Thoracic aorta (tissue), 2 donors: ENCODE measurements at places on chromosomes 7 and 10.

GRCh38 chr7:116843378-116843777, 19.0 kb upstream of the CAPZA2 start:
- peak overlapping the region; percentile 70 for H3K4me3 ChIP-seq
- H3K36me3 ChIP-seq = no peaks in the 10 kb centered on the region
- peak overlapping the region; percentile 50 for H3K27ac ChIP-seq
- no peaks in the 10 kb centered on the region for H3K4me1 ChIP-seq
- no peak for DNase-seq
- H3K27me3 ChIP-seq = no peaks in the 10 kb centered on the region

DNA sequence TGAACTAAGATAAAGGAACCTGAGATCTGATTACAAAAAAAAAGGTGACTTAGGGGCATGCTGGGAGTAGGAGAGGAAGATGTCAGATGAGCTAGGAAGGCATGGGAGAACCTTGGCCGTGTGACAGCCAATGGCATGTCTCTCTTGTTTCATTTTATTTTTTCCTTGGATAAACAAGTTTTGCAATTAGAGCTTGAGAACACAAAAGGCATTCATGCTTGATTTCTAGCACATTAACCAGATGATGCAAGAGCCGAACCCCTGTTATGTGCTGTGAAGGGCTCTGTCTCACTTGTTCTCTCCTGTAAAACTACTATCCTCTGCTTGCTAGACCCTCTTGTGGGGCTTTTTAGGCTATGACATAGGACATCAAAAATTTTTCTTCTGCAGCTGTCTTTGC, 134.3 kb upstream of the ASAH2 start:
- peaks cover 12% of the 10 kb centered on the region for H3K4me1 ChIP-seq
- no peaks in the 10 kb centered on the region for H3K27me3 ChIP-seq
- no peak overlapping the region for H3K27ac ChIP-seq
- H3K36me3 ChIP-seq = no peaks in the 10 kb centered on the region
- DNase-seq = no peak

- DNase-seq = no peak
- H3K4me3 ChIP-seq = no peak overlapping the region
- no peaks in the 10 kb centered on the region for H3K36me3 ChIP-seq
- no peaks in the 10 kb centered on the region for H3K4me1 ChIP-seq
- no peaks in the 10 kb centered on the region for H3K27me3 ChIP-seq
Measured at GRCh38 chr7:83338277-83338950, 175.7 kb upstream of the PCLO start.

DNA sequence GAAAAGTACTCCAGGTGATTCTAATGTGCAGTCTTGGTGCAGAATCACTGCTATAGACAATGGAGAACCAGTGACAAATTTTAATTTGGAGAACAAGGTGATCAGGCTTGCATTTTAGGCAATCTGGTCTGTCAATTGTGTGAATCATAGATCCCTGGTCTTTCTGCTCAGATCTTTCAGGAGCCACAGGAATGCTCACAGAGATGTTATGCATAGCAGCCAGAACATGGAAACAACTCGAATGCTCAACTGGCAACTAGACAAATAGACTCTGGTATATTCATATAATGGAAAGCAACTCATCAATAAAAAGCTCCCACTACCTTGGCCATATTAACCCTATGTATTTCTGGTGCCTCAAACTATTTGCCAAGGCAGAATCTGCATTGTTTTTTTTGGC, 209.1 kb downstream of the PHF14 start:
- H3K36me3 ChIP-seq = no peaks in the 10 kb centered on the region
- no peak overlapping the region for H3K4me3 ChIP-seq
- H3K27ac ChIP-seq = no peak overlapping the region
- no peaks in the 10 kb centered on the region for H3K27me3 ChIP-seq
- no peak for DNase-seq

DNA sequence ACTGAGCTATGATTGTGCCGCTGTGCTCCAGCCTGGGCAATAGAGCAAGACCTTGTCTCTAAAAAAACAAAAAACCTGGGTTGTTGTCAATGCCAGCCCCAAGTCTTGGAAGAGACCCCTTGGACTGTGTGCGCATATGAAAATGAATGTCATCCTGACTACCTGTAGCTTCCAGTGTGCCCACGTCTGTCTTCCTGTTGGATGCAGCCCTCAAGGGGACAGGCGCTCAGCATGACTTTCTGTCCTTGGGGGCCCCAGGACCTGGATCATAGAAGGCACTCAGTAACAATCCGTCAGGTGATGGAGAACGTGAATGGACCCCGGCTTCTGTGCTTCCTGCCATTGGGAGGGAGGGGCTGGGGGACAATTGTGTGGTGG, 9.0 kb downstream of the PRF1 start:
- no peak overlapping the region for H3K4me3 ChIP-seq
- H3K4me1 ChIP-seq = no peaks in the 10 kb centered on the region
- H3K27ac ChIP-seq = no peak overlapping the region
- H3K27me3 ChIP-seq = no peaks in the 10 kb centered on the region
- no peak for DNase-seq

DNA sequence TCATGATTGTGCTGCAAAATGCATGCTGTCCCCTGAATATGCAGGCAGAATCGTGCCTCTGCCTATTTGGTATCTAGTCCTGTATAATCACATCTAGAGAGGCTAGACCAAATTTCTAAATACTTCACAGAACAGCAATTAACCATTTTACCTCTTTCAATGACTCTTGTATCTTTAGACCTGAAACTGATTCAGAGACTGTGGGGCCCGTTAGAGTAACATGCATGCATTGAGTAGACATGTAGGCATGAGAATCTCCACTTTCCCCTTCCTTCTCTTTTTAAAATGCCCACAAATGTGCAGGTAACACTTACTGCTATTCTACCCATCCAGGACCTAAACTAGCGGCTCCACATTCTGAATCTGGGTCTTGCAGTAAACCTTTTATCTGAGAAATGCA, 8.8 kb downstream of the ZNF92 start:
- H3K4me3 ChIP-seq = no peak overlapping the region
- H3K36me3 ChIP-seq = peaks cover 3% of the 10 kb centered on the region
- H3K27ac ChIP-seq = no peak overlapping the region
- H3K27me3 ChIP-seq = no peaks in the 10 kb centered on the region

GRCh38 chr7:16986755-16987154, 105.0 kb upstream of the AGR3 start:
- no peak overlapping the region for H3K27ac ChIP-seq
- H3K27me3 ChIP-seq = no peaks in the 10 kb centered on the region
- no peak overlapping the region for H3K4me3 ChIP-seq
- DNase-seq = no peak

- no peak overlapping the region for H3K27ac ChIP-seq
- no peaks in the 10 kb centered on the region for H3K4me1 ChIP-seq
- H3K4me3 ChIP-seq = no peak overlapping the region
- no peaks in the 10 kb centered on the region for H3K27me3 ChIP-seq
- H3K36me3 ChIP-seq = no peaks in the 10 kb centered on the region
Measured at GRCh38 chr7:23220690-23221305, 25.8 kb upstream of the GPNMB start.

DNA sequence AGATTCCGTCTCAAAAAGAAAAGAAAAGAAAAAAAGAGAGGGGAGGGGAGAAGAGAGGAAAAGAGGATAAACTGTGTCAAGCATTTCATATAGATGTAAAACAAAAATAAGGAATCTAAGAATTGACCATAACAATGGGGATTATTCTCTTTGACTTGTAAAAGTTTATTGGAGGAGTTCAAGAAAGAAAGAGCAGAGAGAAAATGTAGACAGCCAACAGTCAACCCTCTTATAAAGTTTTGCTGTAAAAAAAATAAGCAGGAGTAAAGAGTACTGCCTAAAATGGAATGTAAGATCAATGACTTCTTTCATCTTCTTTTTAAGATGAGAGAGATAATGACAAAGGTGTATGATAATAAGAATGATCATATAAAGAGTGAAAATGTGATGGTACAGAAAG, 87.9 kb downstream of the SNX13 start:
- H3K36me3 ChIP-seq = peaks cover 6% of the 10 kb centered on the region
- no peak overlapping the region for H3K27ac ChIP-seq
- no peak for DNase-seq
- no peak overlapping the region for H3K4me3 ChIP-seq

DNA sequence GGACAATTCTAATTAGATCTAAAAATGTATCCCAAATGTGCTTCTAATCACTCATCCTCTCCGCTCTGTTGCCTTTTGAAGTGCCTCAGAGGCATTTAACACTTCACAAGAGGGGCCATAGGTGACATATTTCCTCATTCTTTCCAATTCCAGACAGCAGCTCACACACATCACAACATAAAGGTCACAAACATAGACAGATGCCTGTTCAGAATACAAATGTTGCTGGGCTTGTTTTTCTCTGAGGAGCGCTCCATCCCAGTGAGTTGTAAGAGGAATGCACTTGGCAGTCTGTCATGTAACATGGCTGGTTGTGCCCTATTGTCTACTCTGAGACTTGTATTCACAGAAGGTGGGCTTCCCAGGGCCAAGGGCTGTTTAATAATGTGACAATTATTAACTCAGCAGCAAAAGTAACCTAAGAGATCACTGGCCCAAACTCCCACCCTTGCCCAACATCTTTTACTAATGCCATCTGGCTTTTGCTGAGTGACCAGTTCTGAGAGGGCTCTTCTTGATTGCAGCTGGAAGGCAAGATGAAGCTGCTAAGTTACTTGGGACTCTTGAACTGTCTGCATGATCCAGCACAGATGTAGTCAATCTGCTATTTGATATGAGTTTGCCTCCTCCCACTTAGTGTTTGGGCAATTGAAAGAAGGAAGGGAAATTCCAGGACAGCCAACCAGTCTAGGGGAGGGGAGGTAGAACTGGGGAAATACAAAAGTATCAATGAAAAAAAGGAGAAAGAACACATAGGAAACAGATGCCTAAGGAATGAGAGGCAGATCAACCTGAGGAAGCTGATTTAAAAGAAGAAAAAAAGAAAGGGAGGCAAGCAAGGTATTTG, 13.6 kb downstream of the PON2 start:
- no peak overlapping the region for H3K4me3 ChIP-seq
- H3K27ac ChIP-seq = no peak overlapping the region
- no peaks in the 10 kb centered on the region for H3K4me1 ChIP-seq
- DNase-seq = no peak
- no peaks in the 10 kb centered on the region for H3K36me3 ChIP-seq
- no peaks in the 10 kb centered on the region for H3K27me3 ChIP-seq

- H3K27ac ChIP-seq = no peak overlapping the region
- H3K4me1 ChIP-seq = no peaks in the 10 kb centered on the region
- H3K4me3 ChIP-seq = no peak overlapping the region
Measured at GRCh38 chr7:22842973-22843372, 20.3 kb upstream of the TOMM7 start.

- no peaks in the 10 kb centered on the region for H3K27me3 ChIP-seq
- no peak for DNase-seq
- H3K4me1 ChIP-seq = peaks cover 30% of the 10 kb centered on the region
- H3K36me3 ChIP-seq = no peaks in the 10 kb centered on the region
- peak overlapping the region; percentile 49 for H3K27ac ChIP-seq
Measured at GRCh38 chr10:51683031-51683691, 16.2 kb downstream of the CSTF2T start.

DNA sequence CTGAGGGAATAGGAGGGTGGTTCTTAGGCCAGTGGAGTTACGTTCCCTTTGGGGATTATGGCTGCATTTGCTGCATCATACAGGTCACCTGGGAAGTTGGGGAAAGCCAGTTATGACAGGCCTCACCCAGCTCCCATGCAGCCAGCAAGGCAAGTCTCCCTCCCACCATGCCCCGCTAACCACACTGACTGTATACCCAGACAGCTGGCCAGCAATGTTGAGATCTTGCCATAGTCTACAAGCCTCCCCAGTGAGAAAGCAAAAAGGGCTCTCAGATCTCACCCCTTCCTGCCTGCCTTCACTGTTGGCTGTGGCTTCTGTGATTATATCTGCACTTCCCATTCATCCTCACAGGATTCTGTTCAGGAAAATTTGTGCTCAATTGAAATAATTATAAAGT, 133.3 kb upstream of the HGF start:
- H3K27ac ChIP-seq = no peak overlapping the region
- no peaks in the 10 kb centered on the region for H3K4me1 ChIP-seq
- no peak for DNase-seq
- no peaks in the 10 kb centered on the region for H3K36me3 ChIP-seq
- no peaks in the 10 kb centered on the region for H3K27me3 ChIP-seq

- no peaks in the 10 kb centered on the region for H3K4me1 ChIP-seq
- no peak overlapping the region for H3K27ac ChIP-seq
- H3K27me3 ChIP-seq = no peaks in the 10 kb centered on the region
- H3K4me3 ChIP-seq = no peak overlapping the region
- no peak for DNase-seq
- H3K36me3 ChIP-seq = no peaks in the 10 kb centered on the region
Measured at GRCh38 chr7:50529093-50529862, 35.9 kb downstream of the DDC start.

GRCh38 chr10:21808550-21808949, 195.0 kb downstream of the DNAJC1 start:
- peaks cover 2% of the 10 kb centered on the region for H3K4me1 ChIP-seq
- no peak overlapping the region for H3K4me3 ChIP-seq
- no peaks in the 10 kb centered on the region for H3K36me3 ChIP-seq
- no peaks in the 10 kb centered on the region for H3K27me3 ChIP-seq
- no peak for DNase-seq

DNA sequence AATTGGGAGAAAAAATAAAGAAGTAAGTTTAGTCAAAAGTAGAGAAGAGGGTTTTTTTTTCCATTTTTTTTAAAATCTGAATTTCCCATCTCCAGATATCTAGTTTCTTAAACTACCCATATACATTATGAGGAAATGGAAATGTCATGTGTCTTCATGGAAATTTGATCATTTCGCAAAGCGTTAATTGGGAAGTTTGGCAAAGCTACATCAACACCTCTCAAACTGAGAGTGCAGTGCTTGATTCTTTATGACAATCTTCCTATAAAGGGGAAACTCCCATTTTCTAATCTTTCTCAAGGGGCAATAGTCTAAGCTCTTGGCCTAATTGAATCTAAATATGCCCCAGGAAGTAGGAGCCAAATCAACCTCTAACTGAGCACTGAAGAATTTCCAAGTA, 110.4 kb upstream of the INHBA start:
- H3K27me3 ChIP-seq = no peaks in the 10 kb centered on the region
- no peak for DNase-seq

- H3K4me1 ChIP-seq = no peaks in the 10 kb centered on the region
- no peaks in the 10 kb centered on the region for H3K36me3 ChIP-seq
- H3K27me3 ChIP-seq = no peaks in the 10 kb centered on the region
- no peak for DNase-seq
- no peak overlapping the region for H3K4me3 ChIP-seq
Measured at GRCh38 chr7:78967046-78967445, 486.4 kb downstream of the MAGI2 start.

DNA sequence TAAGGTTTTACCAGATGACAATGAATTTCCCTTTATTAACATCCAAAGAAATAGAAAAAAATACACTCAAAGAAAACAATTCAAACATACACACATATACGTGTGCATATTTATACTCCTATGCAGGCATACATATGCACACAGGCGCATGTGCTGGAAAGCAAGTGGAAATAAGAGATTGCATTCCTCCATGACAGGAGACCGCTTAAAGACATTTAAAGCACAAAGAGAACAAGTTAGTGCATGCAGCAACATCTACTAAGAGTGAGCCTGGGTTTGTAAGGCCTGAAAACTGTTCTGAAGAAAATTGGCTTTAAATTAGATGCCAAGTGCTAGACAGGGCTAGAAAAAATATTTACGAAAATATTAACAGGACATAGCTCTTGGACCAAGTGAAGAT, 40.1 kb upstream of the PPP1R17 start:
- no peaks in the 10 kb centered on the region for H3K27me3 ChIP-seq
- H3K4me1 ChIP-seq = no peaks in the 10 kb centered on the region
- H3K36me3 ChIP-seq = no peaks in the 10 kb centered on the region
- no peak overlapping the region for H3K4me3 ChIP-seq
- no peak overlapping the region for H3K27ac ChIP-seq

- H3K4me3 ChIP-seq = no peak overlapping the region
- DNase-seq = no peak
- no peak overlapping the region for H3K27ac ChIP-seq
- no peaks in the 10 kb centered on the region for H3K4me1 ChIP-seq
- no peaks in the 10 kb centered on the region for H3K36me3 ChIP-seq
- no peaks in the 10 kb centered on the region for H3K27me3 ChIP-seq
Measured at GRCh38 chr7:79063019-79063698, 390.3 kb downstream of the MAGI2 start.
